ENCODE measurements at places on chromosomes 4 and X. TPM values are rescaled to one million over a fixed set of nuclear protein-coding genes. Genes with fewer than 3 reads are reported as not detected.

Gene SMIM31
- not detected for total RNA-seq

Gene NUDT10
- total RNA-seq: 2.1 TPM

Gene ATP6AP1
- 38.7 TPM for total RNA-seq

Gene GAGE12J
- not detected for total RNA-seq

Gene CPE
- total RNA-seq: not detected

Gene USP17L26
- not detected for total RNA-seq

Gene TMEM192
- 10.2 TPM for total RNA-seq

Gene PLS3
- 0.99 TPM for total RNA-seq

Gene SH3RF1
- 0.26 TPM for total RNA-seq

Gene ANOS1
- total RNA-seq: not detected

Gene IL2
- 19.1 TPM for total RNA-seq

Gene AREG
- 4.8 TPM for total RNA-seq

Data from activated T-cell treated with anti-CD3 and anti-CD28 coated beads, Interleukin-2, amount 50 U/mL, for 72 hours (primary cell).